Amygdala (tissue), 56 donors: ENCODE measurements at places on chromosomes 1 and 21.
A peak's percentile ranks its signal among the peaks of the same experiment; 100 is the strongest.

DNA sequence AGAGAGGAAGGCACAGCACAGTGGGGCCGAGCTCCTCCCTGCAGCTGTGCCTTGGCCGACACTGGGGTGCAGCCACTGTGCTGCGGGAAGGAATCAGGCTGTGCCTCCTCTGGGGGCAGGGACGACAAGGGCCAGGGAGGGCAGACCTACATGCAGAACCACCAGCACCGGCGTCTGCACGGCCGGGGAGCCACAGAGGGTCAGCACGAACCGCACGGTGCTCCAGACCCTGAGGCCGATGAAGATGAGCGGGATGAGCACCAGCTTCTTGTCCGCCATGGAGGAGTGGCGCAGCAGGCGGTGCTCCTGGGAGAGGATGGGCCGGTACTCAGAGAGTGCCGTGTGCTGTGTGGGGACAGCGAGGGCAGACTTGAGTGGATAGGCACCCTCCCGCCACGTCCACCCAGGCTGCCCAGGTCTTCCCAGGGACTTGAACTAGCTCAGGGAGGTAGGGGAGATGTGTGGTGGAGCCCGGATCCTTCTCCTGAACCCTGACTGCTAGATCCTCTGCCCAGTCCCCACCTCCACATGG is 23.5 kb downstream of the GPR157 start:
- no peak for DNase-seq

DNA sequence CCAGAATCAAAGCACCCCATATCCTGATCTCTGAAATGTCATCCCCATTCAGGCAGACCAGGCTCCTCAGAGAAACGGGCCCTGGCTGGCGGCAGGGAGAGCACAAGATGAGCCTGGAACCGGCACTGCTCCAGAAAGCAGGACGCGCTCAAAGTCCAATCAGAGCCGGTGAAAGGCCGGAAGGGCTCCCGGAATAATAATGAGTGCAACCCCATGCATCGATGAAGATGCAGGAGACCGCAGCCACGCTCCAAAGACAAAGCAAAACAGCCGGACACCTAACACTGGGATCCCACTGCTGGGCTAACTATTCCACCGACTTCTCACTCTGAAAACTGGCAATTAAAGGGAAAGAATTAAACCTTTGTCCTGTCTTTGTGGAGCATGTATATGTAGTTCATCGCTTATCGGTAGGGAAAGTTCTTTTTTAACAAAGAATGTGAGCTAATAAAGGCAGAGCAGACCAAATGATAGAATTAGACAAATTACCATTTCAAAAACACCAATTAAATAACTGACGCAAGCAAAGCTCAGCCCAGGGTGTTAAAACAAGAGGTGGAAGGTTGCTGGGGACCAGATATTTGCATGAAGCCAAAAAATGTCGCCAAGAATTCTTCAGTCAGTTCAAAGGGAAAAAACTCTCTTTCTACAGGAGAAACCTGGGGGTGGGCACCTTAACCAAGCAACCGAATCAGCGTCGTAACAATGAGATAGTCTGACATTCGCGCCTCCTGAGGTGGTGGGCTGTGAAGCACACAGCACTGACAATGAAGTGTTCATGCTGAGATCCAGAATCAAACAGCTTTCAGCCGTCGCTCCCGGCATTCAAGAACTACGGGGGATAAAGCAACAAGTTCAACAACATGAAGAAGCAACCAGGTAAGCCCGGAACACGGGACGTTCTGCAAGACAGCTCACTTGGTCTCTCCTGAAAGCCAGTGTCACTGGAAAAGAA is 95.2 kb downstream of the NPHP4 start:
- peak; percentile 8 for DNase-seq

DNA sequence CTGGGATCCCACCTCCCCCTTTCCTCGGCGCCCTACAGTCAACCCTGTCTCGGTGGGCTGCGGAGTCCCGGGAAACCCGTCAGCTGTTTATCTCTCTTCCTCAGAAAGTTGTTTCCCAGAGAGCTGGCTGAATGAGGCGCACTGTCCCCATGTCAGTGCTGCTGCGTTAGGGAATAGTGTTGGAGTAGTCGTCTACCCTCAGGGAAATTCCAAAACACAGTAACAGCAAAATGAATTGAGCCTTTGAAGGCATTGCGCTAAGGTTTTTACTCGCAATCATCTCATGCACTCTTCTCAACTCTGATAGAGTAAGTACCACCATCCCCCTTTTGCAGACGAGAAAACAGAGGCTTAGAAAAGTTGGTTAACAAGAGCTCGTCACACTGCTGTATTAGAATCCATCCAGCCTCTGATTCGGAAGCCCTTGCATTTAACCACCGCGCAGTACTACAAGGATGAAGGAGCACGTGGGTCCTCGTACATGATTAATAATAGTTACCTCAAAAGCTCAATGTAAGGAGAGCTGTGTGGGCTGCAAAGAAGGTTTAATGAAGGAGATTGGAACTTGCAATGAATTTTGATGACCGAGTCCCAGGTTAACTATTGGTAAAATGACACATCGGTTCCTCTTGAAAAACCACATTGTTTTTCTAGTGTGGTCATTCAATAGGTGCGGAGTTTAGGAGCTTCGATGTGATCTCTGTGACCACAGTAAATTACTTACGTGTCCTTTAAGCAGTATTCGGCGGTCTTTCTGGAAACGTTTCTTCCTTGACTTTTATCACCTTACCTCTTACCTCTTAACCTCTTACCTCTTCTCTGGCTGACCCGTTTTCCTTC is 788 bp upstream of the EDEM3 start:
- DNase-seq = no peak

- DNase-seq = no peak
These were observed 82.1 kb downstream of the ADARB1 start for GRCh38 chr21:45156459-45156858.

DNA sequence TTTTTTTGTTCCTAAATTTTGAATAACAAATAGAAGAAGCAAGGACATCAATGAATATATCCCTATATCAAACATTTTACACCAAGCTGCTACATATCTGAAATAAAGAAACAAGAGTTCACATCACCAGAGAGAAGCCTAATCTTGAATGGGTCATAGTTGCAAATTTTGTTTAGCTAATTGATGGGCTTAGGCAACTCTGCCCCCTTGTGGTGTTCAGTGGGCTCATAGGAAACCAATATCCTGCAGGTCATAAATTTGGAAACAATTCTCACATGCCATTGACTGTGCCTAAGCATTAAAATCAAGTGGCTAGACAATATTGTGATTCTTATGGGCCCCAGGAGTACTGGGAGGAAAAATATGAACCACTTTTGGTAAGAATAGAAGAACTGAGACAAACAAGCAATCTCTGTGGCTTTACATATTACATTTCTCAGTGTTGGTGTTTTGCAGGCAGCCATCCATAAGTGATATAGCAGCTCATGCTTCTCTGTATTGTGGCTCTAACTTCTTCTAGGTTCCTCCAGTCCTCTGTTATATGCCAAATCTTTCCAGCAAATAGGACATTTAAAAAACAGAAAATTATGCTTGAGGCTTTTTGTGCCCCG is 1262.8 kb upstream of the PRMT6 start:
- DNase-seq = no peak

DNA sequence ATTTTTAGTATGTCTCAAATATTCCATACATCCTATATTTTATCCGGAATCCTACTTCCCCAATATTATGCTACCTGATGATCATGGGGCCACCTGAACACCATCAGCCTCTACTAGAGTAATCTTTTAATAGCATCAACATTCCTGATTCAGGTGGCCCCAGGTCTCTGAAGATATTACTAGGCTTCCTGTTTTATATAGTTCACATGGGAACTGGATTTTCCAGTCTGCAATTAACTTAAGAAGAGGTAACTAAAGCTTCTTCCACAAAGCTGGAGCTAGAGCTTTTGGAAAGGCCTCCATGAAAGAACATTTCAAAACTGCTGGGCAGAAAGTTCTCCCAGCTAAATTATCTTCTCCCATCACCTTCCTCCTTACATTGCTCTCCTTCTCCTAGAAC is 72.3 kb upstream of the ADAM30 start:
- DNase-seq = no peak

DNA sequence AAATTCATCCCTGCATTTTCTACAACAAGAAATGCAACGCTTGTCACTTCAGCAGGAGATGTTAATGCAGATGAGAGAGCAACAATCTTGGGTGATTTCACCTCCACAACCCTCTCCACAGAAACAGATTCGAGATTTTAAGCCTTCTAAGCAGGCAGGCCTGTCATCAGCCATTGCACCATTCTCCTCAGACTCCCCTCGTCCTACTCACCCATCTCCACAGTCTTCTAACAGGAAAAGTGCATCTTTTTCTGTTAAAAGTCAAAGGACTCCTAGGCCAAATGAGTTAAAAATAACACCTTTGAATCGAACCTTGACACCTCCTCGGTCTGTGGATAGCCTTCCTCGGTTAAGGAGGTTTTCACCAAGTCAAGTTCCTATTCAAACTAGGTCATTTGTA is 23.4 kb upstream of the GPR25 start:
- no peak for DNase-seq

DNA sequence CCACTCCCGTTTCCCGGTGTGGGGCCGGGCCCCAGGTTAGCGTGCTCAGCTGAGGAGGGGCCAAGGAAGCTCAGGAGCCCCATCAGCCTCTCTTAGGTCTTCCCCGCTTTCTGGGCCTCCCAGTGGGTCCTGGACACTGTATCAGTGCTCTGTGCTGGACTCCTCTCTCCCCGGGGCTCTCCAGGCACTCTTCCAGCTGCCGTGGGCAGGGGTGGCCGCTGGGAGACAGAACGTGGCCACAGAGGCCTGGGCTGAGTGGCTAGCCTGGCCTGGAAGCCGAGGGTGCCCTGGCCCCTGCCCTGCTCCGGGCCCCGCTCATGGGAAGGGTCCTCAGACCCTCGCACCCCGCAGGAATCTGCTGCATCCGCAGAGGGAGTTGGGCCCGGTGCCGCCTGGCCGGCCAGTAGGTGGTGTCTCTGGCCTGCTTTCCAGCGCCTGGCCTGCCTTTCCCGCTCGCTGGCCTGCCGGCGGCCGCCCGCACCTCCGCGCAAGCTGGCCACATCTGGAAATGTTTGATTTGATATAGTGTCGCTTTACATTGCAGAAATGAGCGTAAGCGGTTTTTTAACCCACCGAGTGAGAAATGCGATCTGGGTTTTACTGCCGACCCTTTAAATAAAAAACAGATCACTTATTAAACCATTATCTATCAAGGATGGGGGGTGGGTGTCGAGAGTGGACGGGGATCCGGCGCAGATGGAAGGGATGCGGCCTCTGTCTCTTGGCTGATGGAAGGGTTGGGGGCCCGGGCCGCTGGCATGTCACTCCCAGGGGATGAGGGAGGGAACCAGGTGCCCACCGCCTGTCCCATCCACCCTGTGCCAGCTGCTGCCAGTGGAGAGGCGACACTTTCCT is 74.4 kb upstream of the TTC34 start:
- DNase-seq = no peak
